ENCODE measurements at places on chromosomes 7 and 10.

- DNase-seq: no peak
Measured at GRCh38 chr10:22617516-22617915, 96.9 kb downstream of the PIP4K2A start.

DNA sequence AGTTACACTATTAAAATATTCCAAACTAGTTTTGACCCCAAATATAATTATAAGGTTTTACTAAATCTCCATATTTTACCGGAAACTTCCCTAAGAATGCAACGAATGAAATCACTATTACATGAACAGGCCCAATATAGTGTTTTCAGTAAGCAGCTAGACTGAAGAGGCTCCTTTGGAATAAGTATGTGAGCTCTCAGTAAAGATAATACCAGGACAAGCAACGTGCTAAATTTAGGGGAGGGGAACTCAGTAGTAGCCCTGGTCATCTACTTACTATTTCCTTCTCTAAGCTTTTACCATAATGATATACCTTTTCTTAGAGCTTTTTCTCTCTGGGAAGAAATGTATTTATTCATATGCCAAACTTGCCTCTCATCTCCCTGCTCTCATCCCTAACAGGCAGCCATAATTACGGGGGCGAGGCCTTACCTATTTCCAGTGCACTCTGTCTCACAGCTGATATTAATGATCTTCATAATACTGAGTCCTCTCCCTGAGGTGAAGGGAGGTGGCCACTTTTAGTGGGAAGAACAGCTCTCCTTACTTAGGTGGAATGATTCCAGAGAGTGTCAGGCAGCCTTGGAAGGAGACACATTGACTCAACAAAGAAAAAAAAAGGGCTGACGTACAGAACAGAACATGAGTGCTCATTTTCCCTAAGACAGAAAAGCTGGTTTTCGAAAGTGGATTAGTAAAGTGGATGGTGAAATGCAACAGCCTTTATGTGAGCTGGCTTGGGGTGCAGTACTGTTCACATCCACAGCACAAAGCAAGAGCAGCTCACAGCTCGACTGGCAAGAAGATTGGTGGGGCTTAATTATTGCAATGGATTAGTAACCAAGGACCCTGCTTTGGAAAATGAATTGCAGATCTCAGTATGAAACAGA lies 165.4 kb downstream of the GLI3 start:
- DNase-seq: no peak

GRCh38 chr10:91565226-91565625 lies 67.6 kb downstream of the PPP1R3C start:
- no peak for DNase-seq

DNA sequence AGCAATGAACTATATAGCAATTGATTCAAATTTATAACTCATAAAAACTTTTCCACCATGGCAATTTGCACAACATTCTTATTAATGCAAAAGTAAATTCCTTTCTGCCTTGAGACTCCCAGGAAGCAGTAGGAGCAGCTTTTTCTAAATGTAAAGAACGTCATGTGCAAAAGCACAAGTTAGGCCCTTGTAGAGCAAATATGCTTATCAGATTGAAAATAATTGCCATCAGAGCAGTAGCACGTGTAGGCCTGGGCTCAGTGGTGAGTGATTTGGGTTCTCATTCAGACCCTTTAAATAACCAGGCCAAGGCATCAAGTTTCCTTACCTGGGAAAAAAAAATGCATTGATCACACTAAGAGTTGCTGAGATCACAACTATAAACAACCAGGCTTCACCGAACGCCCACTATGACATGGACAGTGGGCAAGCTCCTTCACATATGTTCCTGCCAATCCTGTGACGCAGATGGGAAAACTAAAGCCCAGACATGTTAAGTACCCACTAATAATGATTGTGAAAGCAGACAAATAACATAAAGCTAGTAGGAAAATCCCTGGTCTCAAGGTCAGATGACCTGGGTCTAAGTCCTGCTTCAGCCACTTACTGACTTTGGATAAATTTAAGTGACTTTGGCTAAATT lies 22.1 kb upstream of the SAR1A start:
- no peak for DNase-seq

DNA sequence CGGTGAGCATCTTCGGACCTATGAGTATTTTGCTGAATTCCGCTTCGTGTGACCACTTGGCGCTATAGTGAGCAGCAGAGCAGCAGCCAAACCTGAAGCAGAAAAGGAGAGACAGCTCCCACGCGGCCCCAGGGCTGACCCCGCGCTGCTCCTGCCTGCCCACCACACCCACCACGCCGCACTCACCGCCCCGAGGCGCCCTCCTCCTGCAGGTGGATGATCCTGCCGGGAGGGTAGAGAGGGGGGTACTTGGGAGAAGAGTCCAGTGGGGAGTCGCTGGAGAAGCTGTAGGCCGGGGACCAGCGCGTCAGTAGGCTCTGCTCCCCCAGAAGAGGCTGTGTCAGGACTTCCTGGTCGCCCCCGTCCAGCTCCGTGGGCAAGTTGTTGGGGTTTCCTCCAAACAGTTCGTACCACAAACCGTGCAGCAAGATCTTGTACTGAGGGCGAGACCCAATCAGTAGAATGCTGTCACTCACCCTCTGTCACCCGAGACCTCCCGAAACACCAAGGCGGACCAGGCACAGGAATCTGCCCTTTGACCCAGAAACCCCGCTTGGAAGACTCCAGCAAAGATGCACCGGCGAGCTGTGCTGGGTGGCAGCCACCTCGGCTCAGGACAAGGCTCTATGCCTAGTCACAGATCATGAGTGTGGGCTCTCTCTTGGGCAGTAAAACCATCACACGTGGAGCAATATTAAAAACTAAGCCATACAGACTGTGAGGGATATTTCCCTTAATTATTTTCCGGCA lies 37.6 kb downstream of the DAGLB start:
- DNase-seq: no peak

DNA sequence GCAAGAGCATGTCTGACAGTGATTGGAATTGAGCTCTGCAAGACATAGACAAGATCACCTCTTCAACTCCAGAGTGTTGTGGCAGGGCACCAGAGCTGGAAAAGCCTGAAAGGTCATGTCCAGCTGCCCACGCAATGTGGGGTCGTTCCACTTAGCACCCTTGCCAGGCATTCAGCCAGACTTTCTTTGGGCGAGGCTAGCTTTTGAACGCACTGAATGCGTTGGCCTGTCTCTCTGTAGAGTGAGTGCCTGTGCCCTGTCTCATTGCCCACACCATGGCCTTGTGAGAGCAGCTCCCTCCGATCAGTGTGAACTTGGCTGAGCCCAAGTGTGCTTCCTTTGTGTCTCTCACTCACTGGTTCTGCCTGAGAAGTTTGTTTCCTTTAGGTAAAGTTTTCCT lies 23.3 kb downstream of the UBTD1 start:
- DNase-seq: no peak

DNA sequence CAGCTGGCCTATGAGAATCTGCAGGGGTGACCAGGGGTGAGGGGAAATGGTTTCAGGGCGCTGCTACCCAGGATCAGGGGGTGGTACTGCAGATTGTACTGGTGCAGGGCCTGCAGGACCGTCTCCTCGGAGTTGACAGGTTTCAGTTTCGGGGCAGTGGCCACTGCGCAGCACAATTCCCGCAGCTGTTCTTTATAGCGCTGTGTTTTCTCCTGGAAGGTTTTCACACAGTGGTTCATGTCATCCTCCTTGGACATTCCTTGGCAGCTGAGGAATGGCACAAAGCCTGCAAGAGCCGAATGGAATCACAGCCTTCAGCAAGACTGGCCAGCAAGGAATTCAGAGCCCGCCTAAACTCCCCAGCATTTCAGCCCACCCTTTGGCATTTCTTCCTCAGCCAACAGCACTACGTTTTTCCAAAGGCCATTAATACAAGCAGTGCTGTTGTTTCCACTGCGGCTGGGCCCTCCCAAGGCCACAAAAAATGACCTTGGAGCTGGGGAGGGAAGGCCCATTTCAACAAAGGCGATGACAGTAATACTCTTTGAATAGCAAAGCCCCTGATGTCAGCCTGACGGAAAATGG lies 44.9 kb downstream of the PNLIPRP2 start:
- no peak for DNase-seq

DNA sequence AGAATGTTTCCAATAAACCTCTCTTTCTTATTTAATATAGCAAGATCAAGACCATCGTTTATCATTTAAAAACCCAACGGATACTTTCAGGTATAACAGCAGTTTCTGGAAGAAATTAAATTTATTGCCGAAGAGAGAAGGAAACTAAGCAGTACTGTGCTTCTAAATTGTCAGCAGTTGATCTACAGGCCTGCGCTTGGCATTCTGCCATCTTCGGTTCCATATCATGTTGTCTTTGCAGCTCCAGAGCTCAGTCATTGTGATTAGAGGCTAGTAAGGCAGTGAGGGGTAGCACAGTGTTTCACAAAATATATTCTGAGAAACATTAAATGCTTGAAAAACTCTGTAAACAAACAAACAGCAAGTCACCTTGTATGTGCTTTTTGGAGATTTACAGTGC lies 301.3 kb downstream of the REEP3 start:
- DNase-seq: no peak

DNA sequence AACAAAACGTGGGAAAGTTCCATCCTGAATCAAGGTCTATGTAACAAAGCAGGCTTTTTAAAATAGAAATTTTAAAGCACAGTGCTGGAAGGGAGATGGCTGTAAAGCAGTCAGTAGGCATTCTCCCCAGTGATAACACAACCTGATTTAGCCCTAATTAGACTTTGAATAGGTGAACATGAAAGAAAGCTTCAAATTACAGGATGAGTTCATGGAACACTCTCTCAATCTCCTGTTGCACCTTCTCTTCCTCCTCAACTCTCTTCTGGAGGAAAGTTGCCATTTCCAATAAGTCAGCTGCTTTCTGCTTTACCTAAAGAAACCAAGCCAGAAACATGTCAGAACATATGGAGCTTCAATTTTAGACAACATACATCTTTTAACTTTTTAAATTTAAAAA lies 20.1 kb downstream of the SFR1 start:
- DNase-seq: no peak

- DNase-seq: no peak
Measured at GRCh38 chr7:28142650-28143049, 37.9 kb downstream of the JAZF1 start.

GRCh38 chr7:33351709-33352108 lies 222.3 kb downstream of the BBS9 start:
- no peak for DNase-seq

DNA sequence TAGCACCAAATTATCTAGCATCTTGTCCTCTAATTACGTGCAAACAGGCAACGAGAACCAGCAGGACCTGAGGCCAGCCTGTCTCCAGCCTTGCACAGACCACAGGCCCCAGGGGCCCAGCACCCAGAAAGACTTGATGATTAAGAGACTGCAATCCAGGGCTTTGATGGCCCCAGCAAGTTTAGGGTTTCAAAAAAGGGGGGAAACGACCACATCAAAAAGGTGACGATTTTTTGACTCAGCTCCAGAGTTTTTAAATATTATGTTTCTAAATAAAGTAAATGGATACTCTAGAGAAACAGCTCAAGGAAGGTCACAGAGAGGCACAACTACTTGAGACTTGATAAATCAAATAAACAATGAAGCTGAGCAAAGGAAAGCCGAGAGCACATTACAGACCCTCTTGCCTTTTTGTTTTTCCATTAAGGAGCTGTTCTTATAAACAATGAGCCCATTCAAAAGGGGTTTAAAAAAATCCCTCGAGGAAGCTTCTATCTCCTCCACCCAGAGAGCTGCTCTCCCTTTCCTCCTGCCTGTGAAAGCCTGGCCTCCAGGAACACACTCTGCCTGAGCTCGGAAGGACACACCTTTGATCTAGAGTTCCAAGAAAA lies 44.1 kb downstream of the GLI3 start:
- DNase-seq: no peak

DNA sequence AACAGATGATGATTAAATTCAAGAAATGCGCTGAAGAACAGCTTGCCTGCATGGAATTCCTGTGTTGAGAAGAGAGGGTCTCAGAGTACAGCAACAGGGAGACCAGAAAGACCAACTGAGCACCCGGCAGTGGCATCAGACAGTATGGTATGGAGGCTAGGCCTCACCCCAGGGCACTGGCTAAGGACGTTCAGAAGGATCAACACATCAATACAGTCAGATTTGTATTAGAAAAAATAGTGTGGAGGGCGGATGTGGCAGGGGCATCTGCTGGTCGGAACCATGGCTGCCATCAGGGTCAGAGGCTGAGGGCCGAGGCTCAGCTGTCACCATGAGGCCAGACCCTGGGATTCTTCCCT lies 142.1 kb downstream of the ADARB2 start:
- no peak for DNase-seq

DNA sequence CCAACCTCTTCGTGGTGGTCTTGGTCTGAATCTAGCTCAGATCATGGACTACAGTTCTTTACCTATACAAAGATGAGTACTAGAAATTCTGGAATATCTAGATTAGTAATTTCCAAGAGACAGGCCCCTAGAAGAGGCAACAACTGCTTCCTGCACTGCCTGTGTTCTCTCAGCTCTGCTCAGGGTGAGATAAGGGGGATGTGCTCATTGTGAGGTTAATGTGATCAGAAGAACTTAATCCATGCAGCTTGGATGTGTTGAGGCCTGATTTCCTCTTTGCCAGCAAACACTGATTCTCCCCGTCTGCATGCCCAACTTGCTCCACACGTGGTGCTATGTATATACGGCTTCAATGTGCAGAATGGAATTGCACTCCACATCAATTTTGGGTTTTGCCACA lies 268.0 kb downstream of the PHTF2 start:
- no peak for DNase-seq

- DNase-seq: no peak
Measured at GRCh38 chr10:79262131-79262530, 85.1 kb upstream of the PPIF start.

DNA sequence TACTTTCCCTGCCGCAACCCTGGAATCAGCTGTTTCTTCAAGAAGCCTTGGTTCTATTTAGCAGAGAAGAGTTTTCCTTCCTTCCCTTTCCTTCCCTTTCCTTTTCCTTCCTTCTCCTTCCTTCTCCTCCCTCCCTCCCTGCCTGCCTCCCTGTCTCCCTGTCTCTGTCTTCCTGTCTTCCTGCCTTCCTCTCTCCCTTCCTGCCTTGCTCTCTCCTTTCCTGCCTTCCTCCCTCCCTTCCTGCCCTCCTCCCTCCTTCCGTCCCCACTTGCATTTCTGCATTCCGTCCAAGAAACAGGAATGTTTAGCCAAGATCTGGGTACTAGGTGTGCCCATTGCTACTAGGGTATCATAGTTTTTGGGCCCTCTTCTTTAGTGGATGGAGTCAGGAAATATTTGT lies 21.9 kb downstream of the SND1 start:
- no peak for DNase-seq

DNA sequence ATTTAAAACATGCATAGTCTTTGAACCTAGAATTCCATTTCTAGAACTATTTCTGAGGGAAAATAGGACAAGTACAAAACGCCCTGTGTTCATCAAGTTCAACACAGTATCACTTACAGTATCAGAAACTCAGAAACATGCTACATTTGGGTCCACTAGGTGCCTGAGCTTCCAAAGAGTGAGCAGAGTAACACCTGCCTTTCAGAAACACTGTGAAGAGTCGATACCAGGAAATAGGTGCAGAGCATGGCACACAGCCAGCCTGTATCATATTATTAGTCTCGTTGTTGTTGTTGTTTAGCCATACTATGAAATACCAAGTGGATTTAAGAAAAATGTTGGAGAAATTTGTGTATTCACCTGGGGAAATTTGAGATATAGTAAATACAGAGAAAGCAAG lies 392.1 kb upstream of the MGMT start:
- DNase-seq: no peak
